ENCODE measurements at places on chromosomes 11 and 22.

- DNase-seq: no peak
Observed at GRCh38 chr11:109377039-109377742, 44.8 kb upstream of the C11orf87 start.

DNA sequence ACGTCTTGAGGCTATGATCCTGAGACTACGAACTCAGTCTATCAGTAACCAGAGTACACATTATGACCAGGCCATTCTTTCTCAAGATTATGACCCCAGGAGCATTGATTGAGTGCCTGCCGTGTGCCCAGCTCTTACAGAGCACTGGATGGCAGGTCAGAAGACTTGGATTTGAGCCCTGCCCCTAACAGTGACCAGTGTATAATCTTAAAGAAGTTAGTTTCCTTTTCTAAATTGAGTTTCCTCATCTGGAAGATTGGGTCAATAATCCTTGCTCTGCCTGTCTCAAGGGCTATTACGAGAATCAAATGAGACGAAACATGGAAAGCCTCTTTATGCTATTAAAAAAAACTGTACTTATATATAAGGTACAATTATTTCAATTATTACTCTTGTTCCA lies 38.2 kb downstream of the SLCO2B1 start:
- no peak for DNase-seq

- DNase-seq: peak; percentile 27
Observed at GRCh38 chr11:45754261-45754709, 50.7 kb upstream of the SLC35C1 start.

- no peak for DNase-seq
Observed at GRCh38 chr22:35425971-35426800, 26.2 kb downstream of the MCM5 start.
